Hematopoietic multipotent progenitor cell treated with erythropoietin and hydrocortisone succinate and interleukin-3 and kit ligand, for 17 days (in vitro differentiated cells): ENCODE measurements at places on chromosomes 3 and 15.

GRCh38 chr15:83053151-83053550, 13.9 kb downstream of the BTBD1 start:
- DNase-seq: no peak

GRCh38 chr3:42140665-42141203, 49.6 kb downstream of the TRAK1 start:
- no peak for DNase-seq

GRCh38 chr3:193779933-193780332, 186.9 kb downstream of the OPA1 start:
- no peak for DNase-seq

GRCh38 chr3:188667926-188668325, 503.8 kb upstream of the TPRG1 start:
- DNase-seq: no peak
